Placental pericyte (primary cell): ENCODE measurements at places on chromosomes 5 and 9. TPM values are rescaled to one million over a fixed set of nuclear protein-coding genes. Genes with fewer than 3 reads are reported as not detected.

ROR2 gene
- 10.3 and 43.3 TPM in 2 replicates for total RNA-seq

WNT8A gene
- total RNA-seq: not detected in 2 replicates

GRXCR2 gene
- total RNA-seq: not detected in 2 replicates

SLC22A4 gene
- 12.5 and 34.1 TPM in 2 replicates for total RNA-seq

UCK1 gene
- total RNA-seq: 19.9 and 27.9 TPM in 2 replicates

CIZ1 gene
- 47.1 and 63.0 TPM in 2 replicates for total RNA-seq

SEMA5A gene
- total RNA-seq: 31.1 and 116 TPM in 2 replicates

PLCXD3 gene
- total RNA-seq: 0.14 TPM in 1 of 2 replicates, not detected in the other

CANX gene
- total RNA-seq: 650 and 1,521 TPM in 2 replicates

NTRK2 gene
- 0.14 TPM in 1 of 2 replicates, not detected in the other for total RNA-seq

BNIP1 gene
- 13.3 and 19.5 TPM in 2 replicates for total RNA-seq

PAPPA gene
- 357 and 427 TPM in 2 replicates for total RNA-seq

FAM153A gene
- not detected in 2 replicates for total RNA-seq

KLHL3 gene
- total RNA-seq: 2.7 and 2.8 TPM in 2 replicates

IGFBPL1 gene
- 0.43 TPM in 1 of 2 replicates, not detected in the other for total RNA-seq

CARTPT gene
- total RNA-seq: not detected in 2 replicates

MEGF10 gene
- 0.22 and 4.2 TPM in 2 replicates for total RNA-seq

FBP2 gene
- not detected in 2 replicates for total RNA-seq

EDIL3 gene
- total RNA-seq: 8.1 and 54.3 TPM in 2 replicates

SH3RF2 gene
- 4.2 and 4.7 TPM in 2 replicates for total RNA-seq

ALDOB gene
- not detected in 2 replicates for total RNA-seq

MRNIP gene
- total RNA-seq: 6.6 and 7.2 TPM in 2 replicates

IFNA2 gene
- not detected in 2 replicates for total RNA-seq

UNC5A gene
- under 0.01 TPM in 1 of 2 replicates, not detected in the other for total RNA-seq

SLC6A3 gene
- not detected in 2 replicates for total RNA-seq

DDX4 gene
- not detected in 2 replicates for total RNA-seq

STKLD1 gene
- under 0.01 and 0.14 TPM in 2 replicates for total RNA-seq

FGF18 gene
- under 0.01 TPM in 2 replicates for total RNA-seq

GLRA1 gene
- total RNA-seq: not detected in 2 replicates

OBP2A gene
- not detected in 2 replicates for total RNA-seq

CENPK gene
- 2.8 and 49.8 TPM in 2 replicates for total RNA-seq

ANKRD18A gene
- not detected in 2 replicates for total RNA-seq

PCDHGA10 gene
- 13.2 and 14.0 TPM in 2 replicates for total RNA-seq

LECT2 gene
- total RNA-seq: not detected in 2 replicates

NUTM2G gene
- not detected in 2 replicates for total RNA-seq

SMIM33 gene
- under 0.01 TPM in 1 of 2 replicates, not detected in the other for total RNA-seq

CNTFR gene
- total RNA-seq: not detected in 2 replicates

LRRC70 gene
- 1.1 and 1.4 TPM in 2 replicates for total RNA-seq

ASTN2 gene
- 3.9 and 6.4 TPM in 2 replicates for total RNA-seq

ROPN1L gene
- total RNA-seq: 0.29 and 0.44 TPM in 2 replicates

EPB41L4B gene
- 0.14 and 0.44 TPM in 2 replicates for total RNA-seq

MYMK gene
- total RNA-seq: not detected in 2 replicates

SAXO1 gene
- total RNA-seq: not detected in 2 replicates

KCNIP1 gene
- not detected in 2 replicates for total RNA-seq

DOCK2 gene
- 3.5 and 16.9 TPM in 2 replicates for total RNA-seq

CTXN3 gene
- not detected in 2 replicates for total RNA-seq

GGTA1 gene
- total RNA-seq: not detected in 2 replicates

ABO gene
- not detected in 2 replicates for total RNA-seq

HARS1 gene
- total RNA-seq: 47.9 and 91.9 TPM in 2 replicates

DEPDC1B gene
- 0.44 and 12.0 TPM in 2 replicates for total RNA-seq

KCTD16 gene
- 1.1 and 3.7 TPM in 2 replicates for total RNA-seq

CSNK1G3 gene
- total RNA-seq: 64.8 and 70.2 TPM in 2 replicates

FRRS1L gene
- total RNA-seq: not detected in 2 replicates

GRAMD2B gene
- 12.7 and 27.5 TPM in 2 replicates for total RNA-seq

TYRP1 gene
- 1.4 and 13.8 TPM in 2 replicates for total RNA-seq

ORM2 gene
- not detected in 2 replicates for total RNA-seq
